ENCODE measurements at places on chromosomes 3 and 15.
A peak's percentile ranks its signal among the peaks of the same experiment; 100 is the strongest.

GRCh38 chr3:79057756-79058155 lies 710.0 kb downstream of the ROBO1 start:
- no peak for DNase-seq
- no peaks in the 10 kb centered on the region for H3K4me1 ChIP-seq
- no peak overlapping the region for H3K27ac ChIP-seq
- no peaks in the 10 kb centered on the region for H3K27me3 ChIP-seq
- no peaks in the 10 kb centered on the region for H3K36me3 ChIP-seq

- DNase-seq, result no peak
- no peak overlapping the region for H3K27ac ChIP-seq
- no peaks in the 10 kb centered on the region for H3K36me3 ChIP-seq
Observed at GRCh38 chr3:188791311-188791710, 380.5 kb upstream of the TPRG1 start.

DNA sequence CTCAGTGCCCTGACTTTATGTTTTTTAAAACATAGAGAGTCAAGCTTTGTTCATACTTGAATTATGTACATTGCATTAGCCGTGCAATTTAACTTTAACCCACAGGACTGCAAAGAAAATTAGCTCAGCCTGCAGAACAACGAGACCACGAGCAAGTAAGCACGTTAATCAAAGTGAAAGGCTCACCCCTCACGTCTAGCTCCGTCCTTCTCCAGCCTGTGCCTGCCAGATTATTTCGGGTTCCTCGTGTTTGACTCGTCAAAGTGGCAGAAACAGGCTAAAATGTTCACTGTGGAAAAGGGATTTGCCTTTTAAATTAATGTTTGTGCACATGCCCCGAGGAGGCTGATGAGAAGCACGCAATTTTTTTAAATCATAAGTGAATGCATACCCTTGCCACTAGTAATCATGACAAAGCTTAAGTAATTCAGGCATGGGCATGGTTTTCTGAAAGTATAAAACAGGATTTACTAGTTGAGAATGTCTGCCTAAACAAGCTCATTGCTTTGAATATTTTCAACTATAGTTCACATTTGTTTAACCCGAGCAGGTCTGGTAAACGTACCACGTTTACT lies 15.3 kb downstream of the ZBTB38 start:
- no peak for DNase-seq
- H3K27me3 ChIP-seq, result no peaks in the 10 kb centered on the region
- H3K4me3 ChIP-seq, result peak overlapping the region; percentile 17

- no peaks in the 10 kb centered on the region for H3K4me1 ChIP-seq
- no peaks in the 10 kb centered on the region for H3K36me3 ChIP-seq
Observed at GRCh38 chr15:55654561-55655031, 66.5 kb upstream of the PYGO1 start.

DNA sequence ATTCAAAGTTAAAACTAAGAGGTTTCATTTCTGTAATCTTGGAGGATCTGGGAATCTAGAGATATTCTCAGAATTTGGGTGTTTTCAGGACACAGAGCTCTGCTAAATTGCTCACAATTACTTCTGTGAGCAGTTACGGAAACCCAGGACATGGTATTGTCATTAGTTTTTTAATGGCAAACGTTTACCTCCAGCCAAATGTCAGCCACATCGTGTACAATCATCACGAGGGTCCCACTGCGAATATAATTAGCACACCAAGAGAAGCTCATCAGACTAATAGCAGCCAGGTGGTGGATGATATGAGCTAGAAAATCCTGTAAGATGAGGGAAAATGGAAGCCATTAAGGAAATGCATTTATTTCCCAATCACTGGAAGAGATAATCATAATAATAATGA lies 56.0 kb downstream of the CERS3 start:
- H3K4me3 ChIP-seq, result no peak overlapping the region
- no peak overlapping the region for H3K27ac ChIP-seq
- H3K4me1 ChIP-seq, result no peaks in the 10 kb centered on the region
- H3K36me3 ChIP-seq, result no peaks in the 10 kb centered on the region

GRCh38 chr3:58573640-58574039 lies 3.6 kb downstream of the FAM107A start:
- DNase-seq, result no peak
- no peaks in the 10 kb centered on the region for H3K36me3 ChIP-seq
- peaks cover 4% of the 10 kb centered on the region for H3K4me1 ChIP-seq
- peaks cover 6% of the 10 kb centered on the region for H3K27me3 ChIP-seq
- H3K27ac ChIP-seq, result no peak overlapping the region

DNA sequence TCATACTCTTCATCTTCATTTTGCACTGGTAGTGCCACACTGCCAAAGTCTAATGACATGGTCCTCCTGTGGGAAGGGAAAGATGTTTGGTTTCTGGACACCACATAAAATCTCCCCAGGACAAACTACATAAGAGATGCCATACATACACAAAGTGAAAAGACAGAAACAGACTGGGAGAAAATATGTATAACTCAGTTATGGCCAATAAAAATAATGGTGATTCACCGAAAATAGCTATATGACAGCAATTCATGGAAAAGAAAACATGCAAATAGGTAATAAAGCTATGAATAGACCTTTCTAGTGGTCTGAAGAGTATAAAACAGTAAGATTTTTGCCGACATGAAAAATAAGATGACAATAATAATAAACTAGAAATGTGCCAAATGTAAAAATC lies 5.3 kb downstream of the CEP152 start:
- H3K4me1 ChIP-seq, result peaks cover 12% of the 10 kb centered on the region
- no peaks in the 10 kb centered on the region for H3K27me3 ChIP-seq
- peaks cover 2% of the 10 kb centered on the region for H3K36me3 ChIP-seq
- H3K4me3 ChIP-seq, result no peak overlapping the region
- DNase-seq, result no peak

- DNase-seq, result no peak
- no peak overlapping the region for H3K4me3 ChIP-seq
- peaks cover 46% of the 10 kb centered on the region for H3K36me3 ChIP-seq
- H3K4me1 ChIP-seq, result peaks cover 5% of the 10 kb centered on the region
- no peaks in the 10 kb centered on the region for H3K27me3 ChIP-seq
- no peak overlapping the region for H3K27ac ChIP-seq
Observed at GRCh38 chr3:38120693-38121450, 16.1 kb downstream of the ACAA1 start.

DNA sequence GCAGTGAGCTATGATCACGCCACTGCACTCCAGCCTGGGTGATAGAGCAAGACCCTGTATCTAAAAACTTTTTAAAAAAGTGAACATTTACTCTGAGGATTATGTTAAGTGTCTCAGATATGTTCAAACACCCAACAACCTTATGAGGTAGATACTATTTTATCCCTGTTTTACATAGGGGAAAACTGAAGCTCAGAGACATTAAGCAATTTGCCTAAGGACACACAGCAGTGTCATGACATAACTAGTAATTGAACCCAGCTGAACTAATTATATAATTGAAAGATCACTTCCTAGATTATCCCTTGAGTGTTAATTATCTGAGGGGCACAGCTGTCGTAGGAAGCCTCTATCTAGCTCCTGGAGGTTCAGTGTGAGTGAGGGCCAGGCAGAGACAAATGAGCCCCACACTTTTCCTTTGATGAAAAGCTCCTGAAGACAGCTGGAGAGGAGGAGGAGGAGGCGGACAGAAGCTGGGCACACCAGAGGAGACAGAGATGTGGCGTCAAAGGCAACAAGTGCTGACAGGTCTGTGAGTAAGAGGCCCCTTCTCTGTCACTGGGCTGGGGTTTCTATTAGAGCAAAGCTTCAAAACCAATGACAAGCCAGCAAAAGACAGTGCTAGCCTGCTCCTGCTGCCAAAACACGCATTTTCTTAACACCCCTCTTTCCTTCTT lies 20.5 kb downstream of the TRH start:
- no peak for DNase-seq
- H3K4me3 ChIP-seq, result no peak overlapping the region
- peaks cover 4% of the 10 kb centered on the region for H3K27me3 ChIP-seq
- H3K4me1 ChIP-seq, result no peaks in the 10 kb centered on the region

DNA sequence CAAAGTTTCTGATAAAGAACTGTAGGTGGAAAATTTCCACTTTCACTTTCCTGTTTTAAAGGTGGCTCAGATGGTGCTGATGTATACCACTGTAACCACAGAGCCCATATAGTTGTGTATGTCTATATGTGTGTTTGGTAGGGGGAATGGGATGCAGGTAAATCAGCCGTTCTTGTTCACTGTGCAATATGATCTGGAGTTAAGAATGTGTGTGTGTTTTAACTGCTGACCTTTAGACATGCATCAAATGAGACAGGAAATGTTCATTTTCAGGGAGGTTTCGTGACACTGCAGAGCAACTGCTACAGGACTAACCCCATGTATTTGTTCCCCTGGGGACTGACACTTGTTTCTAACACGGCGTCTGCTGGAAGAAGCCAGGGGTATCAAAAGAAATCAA lies 180.5 kb downstream of the TAFA4 start:
- DNase-seq, result no peak
- H3K27me3 ChIP-seq, result no peaks in the 10 kb centered on the region

DNA sequence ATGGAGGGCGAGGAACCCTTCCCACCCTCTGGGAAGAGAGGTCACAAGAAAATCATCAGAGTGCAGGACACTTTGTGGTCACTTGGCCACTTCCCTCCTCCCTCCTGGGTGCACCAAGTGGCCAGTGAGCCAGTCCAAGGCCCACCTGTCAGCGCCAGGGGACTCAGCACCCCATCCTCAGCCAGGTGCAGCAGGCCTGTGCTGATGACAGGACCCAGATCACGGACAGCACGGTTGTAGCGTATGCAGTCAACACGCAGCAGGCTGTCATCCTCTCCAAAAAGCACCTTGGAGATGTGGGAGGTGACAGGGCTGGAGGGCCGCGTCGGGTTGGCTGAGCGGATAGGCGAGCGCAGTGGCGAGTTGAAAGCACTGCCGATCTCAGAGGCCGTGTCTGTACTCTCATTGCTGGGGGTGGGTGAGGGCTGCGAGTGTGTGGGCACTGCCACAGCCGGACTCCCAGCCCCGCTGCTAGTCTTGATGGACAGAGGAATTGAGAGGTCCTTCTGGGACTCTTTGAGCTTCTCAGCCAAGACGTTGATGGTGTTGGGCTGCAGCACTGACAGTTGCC lies 41.5 kb downstream of the SEMA3G start:
- no peaks in the 10 kb centered on the region for H3K27me3 ChIP-seq
- H3K4me1 ChIP-seq, result peaks cover 6% of the 10 kb centered on the region
- H3K27ac ChIP-seq, result no peak overlapping the region
- H3K4me3 ChIP-seq, result no peak overlapping the region
- DNase-seq, result no peak

GRCh38 chr15:52491472-52491871 lies 37.2 kb downstream of the MYO5A start:
- no peak for DNase-seq
- H3K27ac ChIP-seq, result no peak overlapping the region
- peaks cover 10% of the 10 kb centered on the region for H3K4me1 ChIP-seq
- H3K27me3 ChIP-seq, result no peaks in the 10 kb centered on the region

DNA sequence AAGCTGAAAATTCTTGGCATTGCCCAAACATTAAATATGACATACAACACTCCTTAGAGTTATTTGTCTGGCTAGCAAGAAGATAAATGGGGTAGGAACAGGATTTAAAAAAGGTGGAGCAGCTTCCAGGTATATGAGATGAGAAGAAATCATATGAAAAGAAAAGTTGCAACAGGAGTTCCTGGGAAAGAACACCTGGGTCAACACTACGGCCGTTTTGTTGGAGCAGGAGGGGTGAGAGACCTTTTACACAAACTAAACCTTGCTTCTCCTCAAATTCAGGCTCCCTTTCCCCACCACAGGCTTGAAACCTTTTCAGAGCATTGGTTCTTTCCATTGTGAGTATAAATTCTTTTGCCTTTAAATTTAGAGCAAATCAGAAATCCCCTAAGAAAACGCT lies 18.8 kb upstream of the GUCA1C start:
- no peak overlapping the region for H3K4me3 ChIP-seq
- no peak for DNase-seq
- no peaks in the 10 kb centered on the region for H3K27me3 ChIP-seq
- no peaks in the 10 kb centered on the region for H3K36me3 ChIP-seq
- no peak overlapping the region for H3K27ac ChIP-seq
- H3K4me1 ChIP-seq, result no peaks in the 10 kb centered on the region

- DNase-seq, result no peak
- no peak overlapping the region for H3K4me3 ChIP-seq
- H3K4me1 ChIP-seq, result no peaks in the 10 kb centered on the region
- H3K27ac ChIP-seq, result no peak overlapping the region
- peaks cover 8% of the 10 kb centered on the region for H3K27me3 ChIP-seq
Observed at GRCh38 chr15:80549654-80550053, 145.5 kb upstream of the ABHD17C start.

DNA sequence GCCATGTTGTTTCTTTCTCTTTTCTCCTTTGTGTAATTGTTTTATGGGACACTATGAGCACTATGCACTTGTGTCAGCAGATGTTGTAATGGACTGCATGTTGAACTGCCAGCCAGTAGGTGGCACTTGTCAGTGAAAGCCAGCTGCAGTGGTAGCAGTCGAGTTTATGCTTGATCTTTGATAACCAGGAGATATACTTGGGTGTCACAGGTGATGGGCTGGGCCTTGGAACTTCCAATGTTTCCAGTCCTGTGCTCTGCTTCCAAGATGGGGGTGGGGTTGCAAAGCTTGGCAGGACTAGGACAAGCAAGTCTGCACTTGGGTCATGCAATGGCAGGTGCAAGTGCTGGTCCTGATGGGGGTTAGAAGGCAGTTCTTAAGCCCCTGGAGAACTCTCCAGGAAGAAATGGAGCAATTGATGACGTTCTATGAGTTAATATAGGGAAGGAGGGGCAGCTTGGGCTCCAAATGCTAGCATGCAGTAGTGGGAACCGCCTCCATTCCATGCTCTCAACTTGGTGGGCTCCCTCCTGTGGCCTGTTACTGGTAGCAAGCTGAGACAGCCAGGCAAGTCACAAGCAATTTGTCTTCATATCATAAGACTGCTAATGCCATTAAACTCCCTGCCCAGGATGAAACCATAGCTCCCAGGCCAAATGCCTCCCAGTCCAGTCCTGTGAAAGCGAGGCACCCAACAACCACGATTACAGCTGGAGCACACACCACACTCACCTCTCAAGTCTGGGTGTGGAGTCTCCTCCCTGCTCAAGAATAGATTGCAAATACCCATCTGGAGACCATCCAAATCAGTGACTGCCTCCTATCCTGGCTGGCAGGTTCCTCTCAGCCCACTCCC lies 287.2 kb downstream of the CGGBP1 start:
- peak; percentile 59 for DNase-seq
- H3K27me3 ChIP-seq, result no peaks in the 10 kb centered on the region
- no peaks in the 10 kb centered on the region for H3K36me3 ChIP-seq
- no peaks in the 10 kb centered on the region for H3K4me1 ChIP-seq
- H3K4me3 ChIP-seq, result no peak overlapping the region
- H3K27ac ChIP-seq, result no peak overlapping the region

DNA sequence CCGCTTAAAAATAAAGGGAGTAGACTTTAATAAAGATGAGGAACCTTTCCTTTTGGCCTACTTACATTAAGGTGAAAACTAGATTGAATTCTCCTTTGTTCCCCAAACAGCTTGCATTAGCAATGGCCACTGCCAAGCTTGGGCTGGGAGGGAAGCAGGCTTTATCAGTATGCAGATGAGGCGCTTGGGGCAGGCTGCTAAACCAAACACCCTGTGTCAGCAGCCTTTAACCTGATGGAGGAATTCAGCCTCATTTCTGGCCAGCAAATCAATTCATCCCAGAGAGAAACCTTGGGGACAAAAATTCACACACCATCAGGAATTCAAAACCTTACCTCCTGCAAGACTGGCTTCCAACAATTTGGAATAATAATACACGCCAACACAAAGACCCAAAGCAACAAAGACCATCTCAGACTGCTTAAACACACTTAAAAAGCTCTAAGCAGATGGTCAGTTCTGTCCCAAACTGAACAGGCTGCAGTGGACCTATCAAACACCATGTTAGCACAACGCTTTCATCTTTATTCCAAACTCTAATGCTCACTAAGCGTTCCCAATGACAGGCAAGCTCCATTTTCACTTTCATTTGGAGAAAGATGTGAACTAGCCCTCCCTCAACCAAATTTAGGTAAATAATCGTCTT lies 255.1 kb upstream of the CMC1 start:
- no peaks in the 10 kb centered on the region for H3K36me3 ChIP-seq
- H3K4me1 ChIP-seq, result no peaks in the 10 kb centered on the region
- H3K27me3 ChIP-seq, result no peaks in the 10 kb centered on the region
- H3K27ac ChIP-seq, result no peak overlapping the region
- no peak overlapping the region for H3K4me3 ChIP-seq

Data from B cell (primary cell).